MV-4-11 (cell line): ENCODE measurements at places on chromosomes 13 and 19.

DNA sequence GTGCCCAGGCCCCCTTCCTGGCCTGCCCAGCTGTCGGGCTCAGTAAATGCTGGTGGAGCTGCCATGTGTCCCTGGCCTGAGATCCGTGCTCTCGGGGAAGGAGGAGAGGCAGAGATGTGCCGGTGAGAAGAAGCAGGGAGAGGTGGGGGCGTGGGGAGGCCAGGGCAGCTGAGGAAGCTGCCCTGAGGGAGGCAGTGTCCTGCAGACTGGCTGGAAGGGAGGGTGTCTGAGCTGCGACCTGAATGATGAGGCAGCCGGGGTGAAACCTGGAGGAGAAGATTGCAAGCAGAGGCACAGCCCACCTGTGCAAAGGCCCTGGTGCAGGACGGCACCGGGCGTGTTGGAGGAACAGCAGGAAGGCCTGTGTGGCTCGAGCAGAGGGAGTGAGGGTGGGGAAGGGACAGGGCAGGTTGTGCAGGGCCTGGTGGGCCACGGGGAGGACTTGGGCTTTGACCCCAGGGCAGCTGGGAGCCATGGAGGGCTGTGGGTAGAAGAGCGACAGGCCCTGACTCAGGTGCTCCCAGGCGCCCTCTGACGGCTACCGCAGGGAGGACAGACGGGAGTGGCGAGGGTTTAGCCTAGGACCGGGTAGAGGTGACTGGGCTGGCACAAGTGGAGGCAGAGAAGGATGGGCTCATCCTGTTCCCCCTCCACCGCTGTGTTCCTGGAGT, 14.0 kb upstream of the CELF5 start:
- peak; percentile 45 for DNase-seq

DNA sequence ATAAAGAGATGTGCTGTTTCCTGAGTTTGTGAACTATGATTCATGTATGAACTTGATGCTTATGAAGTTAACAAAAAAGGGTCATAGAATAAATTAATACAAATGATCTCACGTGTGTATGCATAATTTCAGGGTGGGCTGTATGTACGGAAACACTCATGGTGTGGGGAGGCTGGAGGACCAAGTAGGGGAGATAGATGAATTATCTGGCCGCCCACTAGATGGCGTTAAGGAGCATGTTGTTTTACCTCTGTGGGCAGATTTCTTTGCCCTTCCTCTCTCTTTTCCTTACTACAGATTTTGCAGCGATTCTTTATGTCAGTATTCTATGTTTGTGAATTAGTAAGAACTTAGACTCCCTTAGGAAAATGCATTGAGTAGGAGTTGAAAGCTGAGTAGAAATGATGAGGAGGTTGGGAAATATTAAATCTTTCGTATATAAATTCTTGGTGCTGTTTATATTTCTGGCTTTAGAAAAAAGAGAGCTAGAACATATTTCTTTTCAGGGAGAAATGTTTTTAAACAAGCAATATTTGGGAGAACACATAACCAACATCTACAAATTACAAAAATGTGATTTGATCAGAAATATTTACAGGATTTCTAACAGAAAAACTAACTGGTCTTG, 47.4 kb upstream of the TMTC4 start:
- peak; percentile 35 for DNase-seq

DNA sequence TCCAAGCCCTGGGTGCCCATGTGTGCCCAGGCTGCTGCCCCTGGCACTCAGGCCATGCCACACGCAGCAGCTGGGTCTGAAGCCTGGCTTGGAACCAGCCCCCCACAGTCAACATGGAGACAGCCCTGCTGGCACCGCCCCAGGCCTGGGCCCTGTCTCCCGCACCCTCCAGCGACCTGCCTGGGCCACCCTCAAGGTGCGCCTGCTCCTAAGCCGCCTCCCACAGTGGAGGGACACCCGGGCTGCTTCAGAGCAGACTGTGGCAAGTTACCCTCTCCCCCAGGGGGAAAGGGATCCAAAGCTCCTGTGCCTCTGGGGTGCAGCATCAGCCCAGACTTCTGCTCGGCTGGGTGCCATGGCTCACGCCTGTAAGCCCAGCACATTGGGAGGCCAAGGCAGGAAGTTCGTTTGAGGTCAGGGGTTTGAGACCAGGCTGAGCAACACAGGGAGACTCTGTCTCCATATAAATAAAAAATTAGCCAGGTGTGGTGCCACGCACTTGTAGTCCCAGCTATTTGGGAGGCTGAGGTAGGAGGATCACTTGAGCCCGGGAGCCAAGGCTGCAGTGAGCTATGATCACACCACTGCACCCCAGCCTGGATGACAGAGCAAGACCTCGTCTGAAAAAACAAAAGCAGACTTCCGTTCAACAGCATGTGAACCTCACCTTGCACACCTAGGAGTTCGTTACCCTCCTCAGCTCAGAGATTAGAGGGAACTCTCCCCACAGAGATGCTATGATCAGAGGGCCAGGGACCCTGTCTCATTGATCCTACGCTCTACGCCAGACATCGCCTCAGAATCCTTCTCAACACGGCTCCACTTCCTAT, 15.6 kb downstream of the ELL start:
- DNase-seq: no peak

DNA sequence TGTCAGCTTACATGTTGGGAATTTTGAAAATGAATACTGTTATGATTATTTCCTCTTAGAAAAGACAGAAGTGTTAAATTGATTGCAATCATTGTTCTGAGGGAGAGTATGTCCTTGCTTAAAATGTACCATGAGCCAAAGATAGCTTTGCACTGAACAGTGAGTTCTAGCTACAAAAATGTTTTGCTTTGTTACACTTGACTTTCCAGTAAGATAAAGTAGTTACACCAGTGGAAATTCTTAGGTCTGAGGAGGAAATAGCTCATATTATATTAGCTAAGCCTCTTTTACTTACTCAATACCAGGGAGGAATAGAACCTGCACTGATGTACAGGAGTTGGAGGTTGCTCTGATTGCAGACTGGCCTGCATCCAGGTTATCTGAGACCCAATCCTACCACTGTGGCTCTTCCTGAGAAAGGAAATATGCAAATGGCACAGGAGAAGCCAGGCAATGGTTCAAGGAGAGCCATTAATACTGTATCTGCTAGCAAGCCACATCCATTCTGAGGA, 53.0 kb upstream of the FBXL3 start:
- DNase-seq: no peak

GRCh38 chr19:1394252-1395193, 6.8 kb downstream of the GAMT start:
- no peak for DNase-seq

- no peak for DNase-seq
These were observed 177.3 kb upstream of the ZNF507 start for GRCh38 chr19:32168111-32168510.

DNA sequence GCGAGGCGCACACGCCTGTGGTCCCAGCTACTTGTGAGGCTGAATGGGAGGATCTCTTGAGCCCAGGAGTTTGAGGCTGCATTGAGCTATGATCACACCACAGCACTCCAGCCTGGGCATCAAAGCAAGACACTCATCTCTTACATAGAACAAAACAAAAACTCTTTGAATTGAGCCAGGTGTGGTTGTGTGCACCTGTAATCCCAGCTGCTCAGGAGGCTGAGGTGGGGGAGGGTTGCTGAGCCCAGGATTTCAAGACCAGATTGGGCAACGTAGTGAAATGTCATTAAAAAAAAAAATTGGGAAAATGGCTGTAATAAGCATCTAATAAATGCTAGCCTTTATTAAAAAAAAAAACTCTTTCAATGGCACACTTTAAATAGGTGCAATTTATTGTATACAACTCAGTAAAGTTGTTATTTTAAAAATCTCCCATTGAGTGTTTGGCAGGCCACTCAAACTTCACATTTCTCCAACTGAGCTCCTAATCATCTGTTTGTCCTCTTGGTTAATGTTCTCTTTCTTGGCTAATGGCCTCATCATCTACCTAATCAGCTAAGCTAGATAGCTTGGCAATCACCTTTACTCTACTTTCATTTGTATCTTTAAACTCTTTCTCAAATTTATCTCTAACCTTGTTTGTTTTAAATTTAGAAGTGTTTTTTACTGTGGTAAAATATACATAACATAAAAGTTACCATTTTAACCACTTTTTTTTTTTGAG, 28.1 kb upstream of the HMGB1 start:
- no peak for DNase-seq

DNA sequence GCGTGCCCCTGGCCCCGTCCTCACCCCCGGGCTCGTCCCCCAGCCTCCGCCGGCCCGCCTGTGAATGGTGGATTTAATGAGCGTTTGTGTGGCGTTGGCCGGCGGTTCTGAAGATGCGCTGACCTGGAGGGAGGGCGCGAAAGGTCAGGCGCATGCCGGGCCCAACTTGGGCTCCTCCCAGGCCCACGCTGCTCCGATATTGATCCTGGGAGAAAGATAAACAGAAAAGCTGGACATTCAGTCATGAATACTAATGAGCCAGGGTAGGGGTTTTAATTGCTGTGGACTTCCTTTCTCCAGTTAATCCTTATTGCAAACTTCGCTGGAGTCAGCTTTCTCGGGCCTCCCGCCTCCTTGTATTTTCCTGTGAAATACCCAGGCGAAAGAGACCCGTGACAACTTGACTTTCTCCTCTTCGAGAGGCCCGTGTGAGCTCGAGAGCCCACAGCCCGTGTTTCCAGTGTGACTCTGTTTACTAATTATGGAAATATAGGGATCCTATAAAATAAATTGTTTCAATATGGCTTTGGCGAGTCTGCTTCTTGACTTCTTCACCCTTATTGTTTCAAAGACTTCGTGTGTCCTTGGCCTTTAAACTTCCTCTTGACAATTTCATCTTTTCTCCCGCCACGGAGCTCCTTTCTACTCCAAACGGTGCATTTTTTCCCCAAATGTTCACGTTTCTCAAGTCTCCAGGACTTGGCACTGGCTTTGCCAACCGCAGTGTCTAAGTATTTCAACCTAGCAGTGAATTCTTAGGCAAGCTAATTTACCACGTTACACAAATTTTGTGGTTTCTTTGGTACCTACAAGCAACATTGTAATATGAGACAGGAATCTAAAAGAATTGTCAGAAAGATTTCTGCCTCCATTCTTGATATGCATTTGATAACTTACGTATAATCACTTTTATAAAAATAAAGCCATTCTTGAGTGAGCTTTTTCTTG, 10.5 kb downstream of the ZIC2 start:
- DNase-seq: peak; percentile 15

DNA sequence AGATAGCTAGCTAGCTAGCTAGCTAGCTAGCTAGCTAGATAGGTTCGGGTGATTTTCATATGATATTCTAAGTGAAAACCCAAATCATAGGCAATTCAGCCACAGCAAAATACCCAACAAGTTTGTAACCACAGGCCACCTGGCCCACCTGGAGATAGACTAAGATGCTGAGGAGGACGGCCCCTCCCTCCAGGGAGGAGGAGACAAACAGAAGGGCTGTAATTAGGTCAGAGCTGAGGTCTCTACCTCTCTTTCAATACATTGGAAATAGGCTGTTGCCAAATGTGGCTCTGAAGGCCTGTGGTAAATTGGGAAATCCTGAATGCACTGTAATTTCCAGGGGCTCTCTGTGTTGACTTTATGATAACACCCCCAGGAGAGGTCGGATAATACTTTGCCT, 382.2 kb downstream of the FGF9 start:
- no peak for DNase-seq

DNA sequence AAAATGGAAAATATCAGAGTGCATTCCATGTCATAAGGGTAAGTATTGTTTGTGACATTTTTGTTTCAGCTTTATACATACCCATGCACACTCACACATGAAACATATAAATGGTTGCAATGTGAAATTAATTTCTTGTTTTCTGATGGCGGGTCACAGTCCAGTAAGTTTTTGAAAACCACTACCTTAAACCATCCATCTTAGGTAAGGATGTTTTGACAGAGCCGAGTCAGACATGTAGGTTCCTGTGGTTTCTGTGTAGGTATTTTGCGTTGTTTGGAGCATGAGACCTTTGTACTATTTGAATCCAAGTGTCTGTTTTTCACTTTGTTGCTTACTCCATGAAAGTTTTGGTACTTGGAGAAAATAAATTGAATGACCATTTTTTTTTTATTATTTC, 121.7 kb downstream of the B3GLCT start:
- no peak for DNase-seq

- DNase-seq: no peak
These were observed 140.0 kb downstream of the FGF14 start for GRCh38 chr13:102261809-102262208.

GRCh38 chr13:85461621-85462020, 337.6 kb downstream of the SLITRK6 start:
- DNase-seq: no peak

GRCh38 chr13:102441085-102441484, 39.2 kb upstream of the FGF14 start:
- DNase-seq: no peak

DNA sequence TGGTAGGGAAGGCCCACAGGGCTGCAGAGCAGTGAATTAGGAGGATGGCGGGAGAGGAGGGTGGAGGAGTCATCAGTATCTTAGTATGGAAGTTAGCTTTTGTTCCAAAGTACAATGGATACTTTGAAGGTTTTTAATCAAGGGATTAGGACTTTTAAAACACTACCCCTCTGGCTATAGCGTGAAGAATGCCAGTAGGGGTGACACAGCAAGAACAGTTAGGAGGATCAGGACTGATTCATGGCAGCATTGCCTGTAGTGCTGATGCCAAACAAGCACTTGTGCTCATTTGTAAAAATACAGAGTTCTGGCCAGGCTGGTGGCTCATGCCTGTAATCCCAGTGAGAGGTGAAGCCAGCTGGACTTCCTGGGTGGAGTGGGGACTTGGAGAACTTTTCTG, 46.2 kb downstream of the SKA3 start:
- no peak for DNase-seq

DNA sequence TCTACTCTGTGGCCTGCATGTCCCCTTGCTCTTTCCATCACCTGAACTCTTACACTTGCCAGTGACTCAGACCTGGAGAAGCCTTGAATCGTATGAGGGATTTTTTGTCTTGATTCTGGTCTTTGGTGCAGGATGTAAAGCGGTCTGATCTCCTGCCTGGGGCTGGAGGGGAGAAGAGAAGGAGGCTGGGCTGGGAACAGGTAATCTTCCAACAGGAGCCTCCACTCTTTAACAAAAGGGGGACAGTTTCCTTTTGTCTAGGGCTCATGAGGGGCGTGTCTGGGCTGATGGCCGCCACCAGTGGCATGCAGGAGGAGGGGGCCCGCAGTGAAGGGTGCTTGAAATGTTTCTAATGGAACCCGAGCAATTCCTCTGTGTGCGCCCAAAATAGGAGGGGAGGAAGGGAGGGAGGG, 24.7 kb downstream of the NFIX start:
- DNase-seq: no peak

GRCh38 chr13:48773531-48774275, 120.0 kb downstream of the CYSLTR2 start:
- no peak for DNase-seq

GRCh38 chr19:41641879-41642485, 15.1 kb upstream of the CEACAM4 start:
- peak; percentile 69 for DNase-seq

- no peak for DNase-seq
These were observed 324.0 kb upstream of the SPRY2 start for GRCh38 chr13:80664950-80665349.

GRCh38 chr19:3658870-3659745, 32.5 kb upstream of the CACTIN start:
- DNase-seq: no peak

- DNase-seq: no peak
These were observed 4.1 kb upstream of the RPS9 start for GRCh38 chr19:54196536-54196935.
